ENCODE measurements at places on chromosomes 11 and 22.

DNA sequence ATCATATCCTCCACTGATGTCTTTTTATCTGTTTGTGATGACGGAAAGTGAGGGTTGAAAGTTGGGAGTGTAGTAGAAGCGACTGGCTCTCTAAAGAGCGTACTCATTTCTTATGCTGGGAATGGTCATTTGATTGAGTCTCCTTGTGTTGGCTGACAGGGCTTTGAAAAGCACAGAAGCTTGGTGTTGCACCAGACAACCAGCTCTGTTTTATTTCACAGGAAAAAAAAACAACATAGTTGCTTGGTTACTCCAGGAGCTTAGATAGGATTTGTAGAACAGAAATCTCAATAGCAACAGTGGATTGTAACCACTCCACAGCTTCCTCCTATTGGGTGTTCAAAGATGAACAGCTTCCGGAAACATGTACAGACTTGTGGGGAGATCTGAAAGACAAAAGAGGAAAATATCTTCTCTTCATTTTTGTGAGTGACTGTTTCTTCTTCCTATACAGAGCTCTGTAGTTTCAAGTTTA is 2.7 kb downstream of the RBM14 start:
- peak; percentile 73 for DNase-seq

- DNase-seq: peak; percentile 46
Measured at GRCh38 chr11:299951-300735, 817 bp upstream of the IFITM5 start.

GRCh38 chr11:41328324-41328723 is 131.1 kb downstream of the LRRC4C start:
- no peak for DNase-seq

GRCh38 chr11:17978553-17979287 is 34.1 kb downstream of the SERGEF start:
- DNase-seq: peak; percentile 59

- no peak for DNase-seq
Measured at GRCh38 chr11:43922744-43923405, 19.6 kb upstream of the C11orf96 start.

DNA sequence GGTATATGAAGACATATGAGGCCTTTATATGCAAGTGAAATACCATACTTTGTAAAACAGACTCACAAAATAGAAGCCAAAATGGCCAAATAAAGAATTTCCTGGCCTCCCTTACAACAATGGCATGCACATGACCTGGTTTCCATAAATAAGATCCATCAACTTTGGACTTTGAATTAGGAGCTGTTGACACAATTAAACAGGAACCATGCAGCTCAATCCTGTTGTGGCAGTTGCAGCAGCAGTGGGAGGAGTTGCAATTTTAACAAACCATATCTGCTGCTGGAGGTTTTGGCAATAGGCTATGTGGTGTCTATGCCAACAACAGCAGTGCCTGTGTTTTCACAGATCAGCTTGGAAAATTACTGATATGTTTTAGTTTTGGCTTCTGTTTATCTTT is 818.6 kb downstream of the FAM181B start:
- no peak for DNase-seq

DNA sequence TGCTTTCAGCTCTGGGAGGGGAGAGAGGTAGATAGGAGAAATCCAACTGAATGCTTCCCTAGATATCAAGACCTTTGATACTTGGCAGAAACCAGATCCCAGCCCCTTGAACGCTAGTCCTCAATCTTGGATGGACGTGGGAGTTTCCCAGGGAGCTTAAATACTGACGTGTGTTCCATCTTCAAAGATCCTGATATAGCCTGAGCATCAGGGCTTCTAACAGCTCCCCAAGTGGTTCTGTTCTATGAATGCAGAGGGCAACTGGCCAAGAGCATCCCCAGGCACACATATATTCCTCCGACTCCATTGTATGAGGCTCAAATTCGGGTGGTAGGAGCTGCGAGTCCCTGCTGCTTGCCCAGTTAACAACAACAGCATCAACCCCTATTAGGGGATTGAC is 8.7 kb upstream of the ACCS start:
- DNase-seq: no peak

- DNase-seq: no peak
Measured at GRCh38 chr22:49589301-49589700, 238.4 kb downstream of the BRD1 start.

- peak; percentile 57 for DNase-seq
Measured at GRCh38 chr11:68128682-68129327, 7.6 kb upstream of the CHKA start.

DNA sequence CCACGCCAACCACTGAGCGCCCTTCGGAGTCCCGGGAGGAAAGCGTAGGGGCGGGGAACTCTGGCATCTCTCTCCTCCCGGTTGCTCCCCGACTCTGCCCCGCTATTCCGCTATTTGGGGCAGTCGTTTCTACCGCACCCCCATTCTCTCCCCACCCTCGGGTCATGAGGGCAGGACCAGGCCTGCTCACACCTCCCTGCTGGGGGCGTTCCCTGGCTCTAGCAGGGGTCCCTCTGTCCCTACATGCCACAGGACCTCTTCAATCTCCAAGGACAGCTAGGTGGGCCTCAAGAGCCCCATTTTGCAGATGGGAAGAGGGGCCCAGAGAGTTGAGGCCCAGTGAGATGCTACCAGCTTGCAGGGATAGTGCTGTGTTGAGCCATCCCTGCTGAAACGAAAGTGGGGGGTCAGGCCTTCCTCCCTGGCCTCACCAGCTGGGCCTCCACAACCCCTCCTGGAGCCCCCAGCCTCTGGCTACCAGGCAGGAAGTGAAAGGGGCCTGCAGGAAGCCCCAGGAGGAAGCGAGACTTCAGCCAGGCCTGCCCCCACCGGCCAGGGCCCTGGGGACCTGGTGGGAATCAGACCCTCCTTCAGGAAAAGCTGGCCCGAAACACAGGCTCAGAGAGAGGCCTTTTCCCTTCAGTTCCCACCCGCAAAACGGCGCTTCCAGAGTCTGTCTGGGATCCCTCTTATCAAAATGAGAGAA is 5.5 kb upstream of the SHISA8 start:
- no peak for DNase-seq

DNA sequence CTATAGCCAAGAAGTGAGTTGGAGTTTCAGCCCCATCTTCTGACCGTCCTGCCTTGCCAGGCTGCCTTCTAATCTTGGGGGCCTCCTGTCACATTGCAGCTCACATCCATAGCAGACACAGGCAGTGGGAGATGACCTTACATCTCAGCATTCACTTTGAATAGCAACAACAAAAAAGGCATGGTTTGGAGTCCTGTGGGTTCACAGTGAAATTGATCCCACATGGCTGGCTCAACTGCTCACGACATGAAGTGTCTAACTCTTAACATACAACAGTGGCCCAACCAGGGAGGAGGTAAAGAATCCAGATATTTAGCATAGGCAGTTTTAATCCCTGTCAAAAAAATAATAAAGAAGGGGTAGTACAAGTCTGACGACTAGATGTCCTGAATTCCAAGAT is 38.1 kb downstream of the DBX1 start:
- no peak for DNase-seq

DNA sequence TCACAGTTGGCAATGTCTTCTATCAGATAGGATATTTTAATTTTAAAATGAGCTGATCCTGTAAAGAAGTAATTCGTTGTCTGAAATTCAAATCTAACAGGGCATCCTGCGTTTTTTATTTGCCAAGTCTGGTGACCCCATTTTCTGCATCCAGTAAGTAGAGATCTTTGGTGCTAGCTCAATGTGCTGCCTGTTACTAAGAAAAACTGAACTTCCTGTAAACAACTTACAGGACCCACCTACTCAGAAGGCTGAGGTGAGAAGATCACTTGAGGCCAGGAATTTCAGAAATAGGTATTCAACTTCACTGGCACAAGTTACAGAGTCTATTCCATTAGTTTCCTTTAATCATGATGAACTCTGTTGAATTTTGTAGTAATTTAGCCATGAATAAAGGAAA is 4.0 kb downstream of the ARL14EP start:
- DNase-seq: no peak

- no peak for DNase-seq
Measured at GRCh38 chr11:67586568-67587250, 3.1 kb downstream of the GSTP1 start.

DNA sequence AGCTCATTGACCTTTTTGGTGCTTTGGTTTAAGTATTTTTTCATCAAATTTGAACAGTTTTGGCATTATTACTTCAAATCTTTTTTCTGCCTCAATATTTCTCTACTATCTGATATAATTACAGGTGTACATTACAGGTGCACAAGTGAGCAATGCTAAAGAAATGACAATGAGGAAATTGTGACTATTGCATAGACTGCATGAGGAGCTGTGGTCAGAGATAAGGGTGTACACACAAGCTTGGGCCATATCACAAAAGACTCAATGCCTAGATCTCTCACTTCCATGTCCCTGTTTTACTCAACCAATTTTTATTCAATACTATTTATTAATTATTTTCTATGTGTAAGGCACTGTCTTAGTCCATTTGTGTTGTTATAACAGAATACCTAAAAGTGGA is 251.0 kb upstream of the UBASH3B start:
- DNase-seq: no peak

GRCh38 chr11:75815345-75816168 is 547 bp downstream of the UVRAG start:
- peak; percentile 59 for DNase-seq

- DNase-seq: peak; percentile 97
Measured at GRCh38 chr22:38317995-38318715, 922 bp upstream of the CSNK1E start.

- no peak for DNase-seq
Measured at GRCh38 chr11:131327421-131327820, 43.0 kb upstream of the NTM start.

DNA sequence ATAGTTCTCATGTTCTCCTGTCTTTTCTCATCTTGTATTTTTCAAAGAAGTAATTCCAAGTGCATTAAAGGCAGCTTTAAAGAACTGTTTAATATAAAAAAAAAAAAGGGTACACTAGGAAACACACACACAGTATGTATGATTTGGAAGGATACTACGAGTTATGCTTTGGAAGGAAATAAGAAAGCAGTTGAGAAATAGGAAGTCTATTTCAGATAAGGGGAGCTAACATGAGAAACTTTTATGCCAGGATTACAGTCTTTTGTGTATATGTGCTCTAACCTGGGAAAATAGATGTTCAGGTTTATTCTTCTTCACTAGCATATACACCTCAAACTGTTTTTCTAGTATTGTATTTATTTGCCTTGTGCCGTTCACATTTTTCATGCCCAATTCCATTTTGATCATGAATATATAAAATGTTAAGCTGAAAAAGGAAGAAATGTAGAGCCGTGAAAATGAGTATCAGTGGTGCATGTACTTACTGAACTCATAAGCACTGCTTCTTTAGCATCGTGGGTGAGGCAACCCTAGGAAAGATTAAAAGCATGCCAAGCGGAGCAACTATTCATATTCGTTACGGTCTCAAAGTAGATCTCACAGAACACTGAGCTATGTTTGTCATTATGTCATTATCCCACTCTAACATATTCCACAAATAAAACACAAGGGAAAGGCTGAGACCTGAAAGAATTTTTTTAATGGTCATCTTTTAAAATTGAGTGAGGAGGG is 59.6 kb downstream of the GUCY1A2 start:
- DNase-seq: no peak

- peak; percentile 27 for DNase-seq
Measured at GRCh38 chr11:57527056-57527631, 3.4 kb downstream of the TIMM10 start.

DNA sequence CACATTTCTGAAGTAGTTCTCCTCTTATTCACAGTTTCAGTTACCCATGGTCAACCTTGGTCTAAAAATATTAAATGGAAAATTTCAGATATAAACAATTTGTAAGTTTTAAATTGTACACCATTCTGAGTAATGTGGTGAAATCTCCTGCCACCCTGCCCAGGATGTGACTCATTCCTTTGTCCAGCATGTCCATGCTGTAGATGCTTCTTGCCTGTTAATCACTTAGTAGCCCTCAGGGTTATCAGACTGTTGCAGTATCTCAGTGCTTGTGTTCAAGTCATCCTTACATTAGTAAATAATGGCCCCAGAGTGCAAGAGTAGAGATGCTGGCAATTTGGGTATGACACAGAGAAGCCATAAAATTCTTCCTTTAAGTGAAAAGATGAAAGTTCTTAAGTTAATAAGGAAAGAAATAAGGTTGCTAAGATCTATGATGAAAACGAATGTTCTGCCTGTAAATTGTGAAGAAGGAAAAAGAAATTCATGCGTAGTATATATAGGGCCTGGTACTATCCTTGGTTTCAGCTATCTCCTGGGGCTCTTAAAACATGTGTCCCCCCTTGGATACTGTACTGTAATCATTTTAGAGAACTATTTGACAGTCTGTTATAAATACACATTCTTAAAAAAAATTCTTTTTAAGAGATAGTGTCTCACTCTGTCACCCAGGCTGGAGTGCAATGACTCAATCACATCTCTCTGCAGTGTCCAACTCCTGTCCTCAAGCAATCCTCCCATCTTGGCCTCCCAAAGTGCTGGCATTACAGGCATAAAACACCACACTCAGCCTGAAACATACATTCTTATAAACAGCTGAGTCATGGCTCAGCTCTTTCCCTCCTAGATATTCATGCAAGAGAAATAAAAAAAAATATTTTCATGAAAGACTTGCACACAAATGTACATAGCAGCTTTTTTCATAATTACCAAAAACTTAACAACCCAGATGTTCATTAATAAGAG is 31.3 kb downstream of the MTNR1B start:
- peak; percentile 44 for DNase-seq

DNA sequence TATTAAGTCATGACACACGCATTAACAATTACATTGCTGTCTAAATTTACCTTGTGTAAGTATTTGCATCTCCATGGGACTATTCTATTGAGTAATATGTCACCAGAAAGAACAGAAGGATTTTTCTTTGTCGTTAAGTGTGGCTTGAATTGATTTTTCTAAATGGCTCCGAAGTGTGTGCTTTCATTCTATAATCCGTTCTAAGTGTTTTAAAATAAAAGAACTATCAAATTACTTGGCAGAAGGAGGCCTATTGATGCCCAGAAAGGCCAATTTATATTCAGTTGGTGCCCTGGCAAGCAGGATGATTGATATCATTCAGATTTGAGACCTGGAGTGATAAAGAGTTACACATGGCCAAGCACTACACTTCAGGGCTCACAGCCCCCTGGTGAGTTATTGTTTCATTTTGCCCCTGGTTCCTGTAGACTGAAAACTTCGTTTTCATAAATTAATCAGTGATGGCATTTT is 538.9 kb upstream of the ANO5 start:
- no peak for DNase-seq

DNA sequence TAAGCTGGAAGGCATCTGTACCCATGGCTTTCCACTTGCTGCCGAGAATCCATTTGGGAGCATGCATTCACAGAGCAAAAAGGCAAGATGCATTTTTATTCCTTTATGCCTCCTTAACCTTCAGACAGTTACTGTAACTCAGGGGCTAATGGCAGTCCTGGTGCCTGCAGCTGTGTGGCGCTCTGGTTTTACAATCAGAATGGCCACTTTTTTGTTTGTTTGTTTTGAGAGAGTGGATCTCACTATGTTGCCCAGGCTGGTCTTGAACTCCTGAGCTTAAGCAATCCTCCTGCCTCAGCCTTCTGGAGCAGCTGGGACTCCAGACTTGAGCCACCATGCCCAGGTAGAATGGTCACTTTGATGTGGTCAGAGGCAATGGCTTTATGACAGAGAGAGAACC is 101.8 kb downstream of the NAV2 start:
- DNase-seq: no peak
